HFFc6 (cell line): ENCODE measurements at places on chromosomes 4 and X.

- no peak for DNase-seq
Measured at GRCh38 chrX:110003167-110004156, 548 bp downstream of the TMEM164 start.

DNA sequence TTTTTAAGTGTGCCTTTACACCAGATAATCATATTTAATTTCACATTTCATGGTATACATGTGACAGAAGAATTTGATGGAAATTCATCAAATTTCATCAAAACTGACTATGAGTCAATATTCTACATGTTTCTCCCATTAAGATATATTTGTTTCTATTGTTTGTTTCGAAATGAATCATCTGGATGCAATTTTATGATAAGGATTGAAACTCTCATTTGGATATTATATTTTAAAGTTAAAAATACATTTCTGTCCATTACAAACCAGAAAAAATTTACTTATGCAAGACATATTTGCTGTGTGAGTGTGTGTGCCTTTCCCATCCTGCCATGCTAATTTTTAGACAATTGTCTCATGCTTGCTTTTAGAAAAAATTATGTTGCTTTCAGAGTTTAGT lies 52.2 kb downstream of the SULT1B1 start:
- DNase-seq: no peak

DNA sequence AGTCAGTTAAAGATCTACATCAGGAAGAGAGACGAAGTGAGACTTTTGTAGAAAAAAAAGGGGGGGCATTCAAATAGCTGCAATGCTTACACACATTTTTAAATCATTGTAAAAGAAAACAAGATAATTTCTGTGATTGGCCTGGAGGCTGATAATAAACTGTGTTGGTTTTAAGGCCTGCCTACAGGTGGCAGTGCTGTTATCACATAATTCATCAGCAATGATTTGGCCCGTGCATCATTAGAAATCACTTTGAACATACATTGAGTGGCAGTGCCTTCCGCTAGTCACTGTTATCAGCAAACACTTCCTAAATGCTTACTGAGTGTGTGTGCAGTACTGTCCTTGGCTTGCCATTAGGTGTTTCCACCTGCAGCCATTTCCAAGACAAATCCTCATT lies 831.9 kb downstream of the TRIML1 start:
- DNase-seq: peak; percentile 36

- DNase-seq: no peak
Measured at GRCh38 chr4:2245057-2245786, 3.3 kb upstream of the HAUS3 start.

DNA sequence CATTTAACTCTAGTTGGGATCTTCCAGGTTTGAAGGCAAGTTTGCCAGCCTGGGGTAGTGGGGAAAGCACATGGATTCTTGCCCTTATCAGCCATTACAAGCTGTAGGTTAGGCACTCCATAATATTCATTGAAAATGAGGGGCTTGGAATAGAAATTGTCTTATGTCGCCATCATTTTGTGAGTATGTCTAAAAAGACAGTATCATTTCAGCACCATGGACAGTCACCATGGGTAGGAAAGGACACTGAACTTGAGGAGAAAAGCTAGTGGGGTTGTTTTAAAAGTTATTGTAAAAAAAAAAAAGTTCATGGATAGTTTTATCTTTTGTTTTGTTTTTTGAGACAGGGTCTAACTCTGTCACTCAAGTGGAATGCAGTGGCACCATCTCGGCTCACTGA lies 356.1 kb downstream of the HNRNPD start:
- DNase-seq: no peak
